ENCODE measurements at places on chromosomes 16 and 17.

GRCh38 chr16:9859701-9860327 lies 322.4 kb downstream of the GRIN2A start:
- no peak for DNase-seq

DNA sequence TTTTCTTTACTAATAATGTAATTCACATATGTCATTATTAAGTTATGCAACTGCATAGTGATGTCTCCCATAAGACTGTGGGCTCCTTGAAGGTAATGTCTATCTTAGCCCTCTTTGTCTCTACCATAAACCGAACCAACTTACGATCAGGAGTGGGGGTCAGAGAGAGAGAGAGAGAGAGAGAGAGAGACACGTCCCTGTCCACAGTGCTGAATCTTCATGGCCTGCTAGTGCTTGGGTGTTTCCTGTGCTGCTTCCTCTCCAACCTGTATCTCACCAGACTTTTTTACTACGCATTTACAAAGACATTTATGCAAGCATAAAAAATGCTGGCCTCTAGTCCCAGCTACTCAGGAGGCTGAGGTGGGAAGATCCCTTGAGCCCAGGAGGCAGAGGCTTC lies 52.2 kb upstream of the HAPSTR1 start:
- DNase-seq = no peak

GRCh38 chr17:48155889-48156611 lies 48.5 kb downstream of the SNX11 start:
- DNase-seq = no peak

GRCh38 chr16:8173111-8173644 lies 417.1 kb downstream of the TMEM114 start:
- peak; percentile 13 for DNase-seq

- no peak for DNase-seq
Measured at GRCh38 chr16:88941913-88942909, 34.8 kb downstream of the CBFA2T3 start.

DNA sequence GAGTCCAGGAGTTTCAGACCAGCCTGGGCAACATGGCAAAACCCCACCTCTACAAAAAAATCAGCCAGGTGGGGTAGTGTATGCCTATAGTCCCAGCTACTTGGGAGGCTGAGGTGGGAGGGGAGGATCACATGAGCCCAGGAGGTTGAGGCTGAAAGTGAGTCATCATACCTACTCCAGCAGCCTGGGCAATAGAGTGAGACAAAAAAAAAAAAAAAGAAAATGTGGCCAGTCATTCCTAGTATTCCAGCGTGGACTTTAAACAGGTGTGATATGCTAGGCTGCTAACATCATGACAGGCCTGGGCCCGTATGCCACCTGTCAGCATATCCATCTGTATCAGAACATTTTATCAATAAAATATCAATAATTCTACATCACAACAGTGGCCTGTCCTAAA lies 143.3 kb downstream of the AATF start:
- no peak for DNase-seq

DNA sequence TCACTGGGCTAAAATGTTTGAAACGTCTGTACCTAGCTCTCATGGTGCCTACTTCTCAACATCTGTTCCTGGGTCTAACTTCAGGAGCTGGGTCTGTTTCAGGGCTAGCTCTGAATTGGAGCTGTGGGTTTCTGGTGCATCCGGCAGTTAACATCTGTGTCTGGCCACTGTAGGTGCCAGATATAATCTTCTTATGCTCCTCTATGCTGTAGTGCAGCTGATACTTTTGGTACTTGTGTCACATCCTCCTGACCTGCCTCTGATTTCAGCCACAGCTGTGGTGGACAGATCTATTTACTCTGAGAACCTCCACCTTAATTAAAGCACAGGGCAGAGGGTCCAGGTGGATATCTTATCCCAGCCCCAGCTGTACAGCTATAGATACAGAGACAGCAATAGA lies 496.5 kb upstream of the CDH11 start:
- DNase-seq = no peak

DNA sequence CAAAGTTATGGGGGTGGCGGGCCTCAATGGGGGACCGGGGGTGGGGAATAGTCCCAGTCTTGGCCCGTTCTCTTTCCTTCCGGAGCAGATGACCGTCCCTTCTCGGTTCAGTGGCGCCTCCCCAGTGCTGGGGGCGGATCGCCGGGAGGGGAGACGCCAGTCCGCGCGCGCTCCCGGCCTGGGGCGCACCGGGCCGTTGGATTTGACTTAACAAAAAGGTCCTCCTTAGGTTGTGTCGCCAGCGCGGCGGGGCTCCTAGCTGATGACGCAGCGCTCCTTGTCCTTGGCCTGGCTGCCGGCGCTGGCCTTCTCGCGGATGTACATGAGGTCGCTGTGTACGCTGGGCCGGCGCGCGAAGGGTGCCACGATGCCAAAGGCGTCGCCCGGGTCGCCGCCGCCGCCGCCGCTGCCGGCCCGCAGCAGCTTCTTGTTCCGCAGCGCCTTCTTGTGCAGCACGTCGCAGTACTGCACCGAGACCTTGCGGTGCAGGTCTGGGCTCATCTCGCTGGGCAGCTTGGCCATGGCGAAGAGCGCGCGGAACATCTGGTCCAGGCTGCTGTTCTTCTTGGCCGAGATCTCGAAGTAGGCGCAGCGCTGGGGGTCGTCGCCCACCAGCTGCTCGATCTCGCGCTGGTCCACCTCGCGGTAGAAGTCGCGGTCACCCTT lies 1.2 kb downstream of the RASD1 start:
- DNase-seq = no peak

DNA sequence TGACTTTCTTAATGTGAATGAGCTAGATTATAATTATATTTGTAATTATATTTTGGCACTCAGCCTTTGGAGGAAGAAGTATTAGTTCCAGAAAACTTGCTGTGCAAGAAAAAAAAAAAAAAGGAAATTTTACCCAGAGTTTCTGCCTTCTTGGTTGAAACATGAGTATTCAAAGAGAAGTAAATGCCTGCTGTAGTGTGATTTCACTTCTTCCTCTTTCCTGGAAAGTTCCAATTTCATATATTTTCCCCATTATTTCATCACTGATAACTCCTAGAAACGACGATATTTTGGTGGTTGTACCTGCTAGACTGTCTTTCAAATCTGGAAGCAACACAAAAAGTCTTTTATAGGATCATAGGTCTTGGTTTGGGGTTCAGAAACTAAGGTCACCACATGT lies 20.4 kb upstream of the MPHOSPH6 start:
- no peak for DNase-seq

DNA sequence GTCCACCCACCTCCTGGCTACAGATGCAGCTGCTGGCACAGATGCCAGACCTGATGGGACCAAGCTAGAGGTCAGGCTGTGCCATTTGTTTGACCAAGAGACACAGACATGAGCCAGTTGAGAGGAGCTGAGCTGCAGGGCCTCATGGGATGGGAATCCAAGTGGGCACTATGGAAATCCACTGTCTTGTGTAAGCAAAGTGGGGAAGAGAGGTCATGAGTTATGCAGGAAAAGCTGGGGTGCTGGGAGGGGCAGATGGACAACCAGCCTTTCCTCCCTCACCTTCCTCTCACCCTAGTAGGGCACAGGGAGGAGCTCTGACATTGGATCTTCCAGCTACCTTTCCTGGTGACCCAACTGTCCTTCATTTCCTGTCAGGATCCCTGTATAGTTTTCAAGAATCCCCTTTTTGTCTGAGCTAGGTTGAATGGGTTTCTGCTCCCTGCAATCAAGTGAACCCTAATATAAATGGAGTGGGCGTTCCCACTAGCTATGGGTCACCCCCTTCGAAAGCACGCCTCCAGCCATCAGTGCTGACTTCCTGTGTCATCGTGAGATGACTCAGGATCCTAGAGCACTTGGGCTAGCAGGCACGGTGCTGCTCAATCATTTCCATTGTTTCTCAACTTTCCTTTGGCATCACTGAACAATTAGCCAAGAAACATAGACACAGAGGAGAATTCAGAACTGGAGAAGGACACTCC lies 13.6 kb downstream of the ATPAF2 start:
- no peak for DNase-seq

DNA sequence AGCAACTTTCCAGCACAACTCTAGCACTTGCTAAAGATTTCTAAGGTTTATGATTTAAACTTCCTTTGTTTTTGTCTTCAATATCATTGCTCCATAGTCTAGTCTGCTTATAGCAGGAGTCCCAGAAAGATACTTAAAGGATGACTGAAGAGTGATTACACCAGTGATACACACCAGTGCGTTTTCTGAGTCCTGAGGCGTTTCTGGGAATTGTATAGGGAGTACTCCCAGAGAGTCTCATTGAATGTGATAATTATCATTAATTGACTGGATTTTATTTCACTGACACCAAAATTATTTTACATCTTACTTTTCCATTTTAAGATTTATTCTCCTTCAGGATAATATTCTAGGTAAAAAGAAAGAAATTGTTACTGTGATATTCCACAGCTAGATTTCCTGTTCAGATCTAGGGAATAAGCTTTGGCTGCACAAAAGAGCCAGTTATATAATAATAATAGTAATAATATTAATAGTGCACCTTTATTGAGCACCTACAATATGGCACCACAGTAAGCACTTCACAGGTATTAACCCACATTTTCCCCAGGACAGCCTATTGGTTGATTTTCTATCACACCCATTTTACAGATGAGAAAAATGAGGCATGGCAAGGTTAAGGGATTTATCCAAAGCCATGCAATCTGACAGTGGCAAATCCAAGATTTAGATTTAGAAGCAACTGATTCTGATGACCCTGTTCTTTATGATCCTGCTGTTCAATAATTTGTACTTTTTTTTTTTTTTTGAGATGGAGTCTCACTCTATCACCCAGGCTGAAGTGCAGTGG lies 62.6 kb downstream of the IRX5 start:
- no peak for DNase-seq

DNA sequence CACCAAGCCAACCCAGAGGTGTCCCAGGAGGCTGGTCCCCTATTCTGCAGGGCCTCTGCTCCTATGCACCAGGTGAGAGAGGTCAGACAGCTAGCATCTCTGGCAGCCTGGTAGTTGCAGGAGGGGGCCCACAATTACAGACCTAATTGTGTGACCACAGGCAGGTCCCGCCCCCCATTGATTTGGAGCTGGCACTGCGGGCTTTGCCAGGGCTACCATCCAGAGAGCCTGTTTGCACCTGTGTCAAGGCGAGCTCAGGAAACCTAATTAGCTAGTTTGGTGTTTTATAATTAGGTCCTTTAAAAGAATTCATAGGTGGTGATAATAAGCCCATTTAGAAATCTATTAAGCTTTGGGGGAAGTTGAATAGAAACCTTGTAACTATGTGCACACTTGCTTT lies 90.2 kb downstream of the MRM1 start:
- DNase-seq = no peak

DNA sequence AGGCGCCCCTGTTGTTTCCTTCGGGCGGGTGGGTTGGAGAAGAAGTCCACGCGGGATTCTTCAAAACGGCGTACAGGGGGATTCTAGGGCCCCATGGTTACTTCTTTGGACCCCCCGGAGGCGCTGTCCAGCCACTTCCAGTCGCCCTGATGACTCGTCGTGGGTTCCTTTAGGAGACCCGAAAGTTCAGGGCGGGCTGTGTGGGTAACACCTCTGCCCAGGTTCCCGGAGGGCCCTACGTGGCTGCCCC lies 716 bp upstream of the HIC1 start:
- DNase-seq = no peak

- no peak for DNase-seq
Measured at GRCh38 chr16:89322321-89323119, 105.0 kb downstream of the ZNF778 start.

DNA sequence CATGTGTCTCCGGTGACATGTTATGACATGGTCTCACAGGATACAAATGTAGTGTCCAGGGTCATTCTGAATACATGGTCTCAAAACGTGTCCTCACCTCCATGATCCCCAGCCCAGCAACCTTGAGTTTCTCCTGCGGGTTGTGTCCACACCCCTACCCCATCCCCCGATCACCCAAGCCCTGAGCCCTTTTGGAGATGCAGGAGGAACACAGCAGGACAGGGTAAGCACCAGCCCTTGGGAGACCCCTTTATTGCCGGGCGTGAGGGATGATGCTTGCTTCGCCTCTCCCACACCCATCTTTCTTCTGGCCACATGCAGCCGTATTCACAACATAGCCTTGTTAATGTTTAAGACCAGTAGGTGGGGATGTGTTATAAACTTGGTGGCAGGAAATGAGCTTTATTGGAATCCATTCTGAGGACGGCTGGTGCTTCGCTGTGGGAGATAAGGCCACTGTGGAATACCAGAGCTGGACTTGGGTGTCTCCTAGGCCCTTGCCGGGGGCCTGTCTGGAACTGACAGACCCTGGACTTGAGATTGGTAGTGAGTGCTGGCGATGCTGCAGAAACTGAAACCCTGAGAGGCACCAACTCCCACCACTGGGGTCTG lies 5.5 kb downstream of the TMEM132E start:
- DNase-seq = no peak

DNA sequence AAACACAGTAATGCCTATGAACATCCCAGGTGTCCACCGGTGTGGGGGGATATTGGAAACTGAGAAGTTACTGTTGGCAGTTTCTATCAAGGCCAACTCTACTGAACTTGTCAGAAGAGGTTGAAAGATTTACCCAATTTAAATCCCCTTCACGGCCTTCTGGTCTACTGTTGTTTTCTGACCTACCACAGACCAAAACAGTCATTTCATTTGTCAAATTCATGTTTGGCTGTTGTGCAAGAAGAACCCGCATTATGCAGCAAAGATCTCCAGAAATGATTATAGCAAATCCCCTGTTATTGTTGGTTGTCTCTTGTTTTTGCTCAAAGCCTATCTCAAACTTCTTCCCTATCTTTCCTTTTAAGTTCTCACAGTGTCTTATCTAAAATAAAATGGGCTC lies 73.1 kb upstream of the MAF start:
- DNase-seq = no peak

- no peak for DNase-seq
Measured at GRCh38 chr17:73703192-73703591, 58.9 kb upstream of the SDK2 start.

GRCh38 chr17:38566666-38567031 lies 39.1 kb downstream of the SRCIN1 start:
- no peak for DNase-seq

- DNase-seq = no peak
Measured at GRCh38 chr16:29662729-29663015, 375 bp upstream of the SPN start.

DNA sequence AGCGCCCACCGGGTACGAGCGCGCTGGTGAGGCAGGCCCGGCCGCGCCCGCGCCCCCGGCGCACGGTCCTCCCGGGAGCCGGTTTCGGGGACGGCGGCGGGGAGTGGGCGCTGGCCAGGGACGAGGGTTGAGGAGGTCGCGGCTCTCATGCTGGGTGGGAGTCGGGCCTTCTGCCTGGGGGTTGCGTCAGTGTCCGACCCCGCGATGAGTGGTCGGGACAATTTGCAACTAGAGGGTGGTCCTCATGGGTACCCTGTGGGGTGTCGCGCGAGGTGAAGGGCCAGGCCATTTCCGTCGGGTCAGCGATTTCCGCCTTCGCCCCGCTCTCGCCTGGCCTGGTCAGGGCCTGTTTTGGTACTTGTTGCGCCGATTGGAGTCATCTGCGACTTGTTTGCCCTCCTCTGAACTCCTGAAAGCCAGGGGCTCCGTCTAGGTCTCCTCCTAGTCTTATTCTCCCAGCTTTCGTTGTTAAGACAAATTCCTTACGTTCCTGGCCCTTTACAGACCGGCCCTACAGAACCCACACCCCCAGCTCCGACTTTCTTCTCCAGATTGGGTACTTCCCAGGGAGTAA lies 14.9 kb downstream of the NAA60 start:
- no peak for DNase-seq

- DNase-seq = no peak
Measured at GRCh38 chr17:37239690-37240334, 136.0 kb upstream of the C17orf78 start.

GRCh38 chr16:84532855-84533486 lies 28.5 kb upstream of the MEAK7 start:
- DNase-seq = no peak

- no peak for DNase-seq
Measured at GRCh38 chr16:75506574-75506973, 11.3 kb upstream of the CHST6 start.
